ENCODE measurements at places on chromosomes 2 and 18.

- no peak for DNase-seq
Measured at GRCh38 chr18:4599312-4599711, 144.2 kb upstream of the DLGAP1 start.

DNA sequence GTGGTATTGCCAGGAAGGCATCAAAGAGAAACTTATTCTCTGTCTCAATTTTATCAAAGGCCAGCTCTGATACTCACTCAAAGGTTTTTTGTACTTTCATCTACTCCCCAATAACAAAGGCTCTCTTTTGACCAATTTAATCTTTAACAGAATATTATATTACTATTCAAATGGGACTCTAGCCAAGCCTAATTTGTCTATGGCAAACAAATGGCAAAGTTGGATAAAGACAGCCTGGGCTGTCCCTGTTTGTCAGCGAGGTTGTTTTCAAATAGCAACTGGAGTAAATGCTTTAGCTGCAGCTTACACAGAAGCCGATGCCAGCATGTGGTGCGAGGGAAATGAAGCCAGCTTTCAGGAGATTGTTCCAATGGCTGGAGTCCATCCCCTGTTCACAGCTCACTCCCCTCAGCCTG, 80.1 kb upstream of the CTNNA2 start:
- DNase-seq: no peak

DNA sequence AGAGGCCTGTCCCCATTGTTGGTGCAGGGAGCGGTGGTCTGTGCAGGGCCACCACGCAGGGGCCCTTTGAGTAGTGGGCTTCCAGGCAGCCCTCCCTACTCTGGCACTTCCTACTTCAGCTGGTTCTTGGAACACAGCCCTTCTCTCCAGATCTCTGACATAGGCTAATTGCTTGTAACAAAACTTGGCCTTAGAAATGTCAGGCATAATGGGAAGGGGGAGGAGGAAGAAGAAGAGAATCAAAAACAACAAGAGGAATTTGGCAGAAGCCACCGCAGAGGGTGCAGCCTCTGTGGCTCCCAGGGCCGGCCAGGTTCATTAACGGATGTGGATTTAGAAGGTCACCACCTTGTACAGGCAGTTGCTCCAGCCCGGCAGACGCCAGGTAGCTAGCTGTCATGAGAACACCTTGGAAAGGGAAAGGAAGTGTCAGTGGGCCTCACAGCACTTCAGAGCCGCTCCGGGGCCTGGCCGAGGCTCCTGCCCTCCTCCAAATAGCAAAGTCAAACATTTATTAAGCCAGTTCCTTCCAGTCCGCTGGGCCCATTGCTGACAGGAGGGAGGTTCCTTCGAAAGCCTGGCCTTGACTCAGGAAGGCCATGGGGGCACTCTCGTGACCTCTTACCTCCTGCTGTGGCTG, 7.4 kb downstream of the BOD1L2 start:
- no peak for DNase-seq

DNA sequence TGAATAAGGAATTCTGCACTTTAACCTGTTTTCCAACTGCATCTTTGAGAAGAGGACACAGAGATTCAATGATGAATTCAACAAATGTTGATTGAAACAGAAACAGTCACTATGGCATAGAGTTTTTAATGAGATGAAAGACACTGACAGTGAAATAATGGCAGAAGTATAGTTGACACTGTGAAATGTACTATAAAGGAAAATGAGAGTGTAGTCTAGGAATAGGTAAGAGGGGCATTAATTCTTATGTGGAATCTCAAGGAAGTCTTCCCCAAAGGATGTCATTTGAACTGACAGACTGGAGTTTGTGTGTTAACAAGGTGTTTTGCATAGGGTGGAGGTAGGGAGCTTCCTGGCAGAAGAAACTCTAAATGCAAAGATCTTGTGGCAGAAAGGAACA, 566.2 kb downstream of the TDRD15 start:
- DNase-seq: no peak

DNA sequence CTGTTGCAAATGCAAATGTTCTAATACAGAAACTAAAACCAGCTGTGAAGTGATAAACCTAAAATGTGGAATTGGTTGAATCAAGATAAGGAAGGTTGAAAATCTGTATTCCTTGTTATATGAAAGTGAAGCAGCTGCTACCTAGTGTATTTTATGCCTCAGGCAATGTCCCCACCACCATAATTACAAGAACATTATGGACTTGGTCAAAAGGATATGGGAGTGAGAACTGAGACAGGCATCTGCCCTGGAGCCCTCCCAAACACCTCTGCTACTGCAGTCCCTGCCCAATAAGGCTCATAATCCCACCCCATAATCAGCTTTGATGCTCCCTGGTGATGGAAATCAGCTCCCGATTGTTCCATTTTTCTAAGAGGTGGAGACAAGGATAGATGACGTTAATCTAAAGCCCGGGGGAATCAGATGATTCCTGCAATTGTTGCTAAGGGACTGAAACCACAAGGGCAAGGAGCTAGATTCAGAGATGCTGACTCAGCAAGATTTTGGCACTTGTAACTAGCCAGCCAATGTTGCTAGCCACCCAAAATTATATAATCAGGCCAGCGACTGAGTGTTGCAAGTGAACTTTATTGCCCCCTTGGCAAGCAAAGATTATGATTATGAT, 69.5 kb downstream of the EVA1A start:
- no peak for DNase-seq

DNA sequence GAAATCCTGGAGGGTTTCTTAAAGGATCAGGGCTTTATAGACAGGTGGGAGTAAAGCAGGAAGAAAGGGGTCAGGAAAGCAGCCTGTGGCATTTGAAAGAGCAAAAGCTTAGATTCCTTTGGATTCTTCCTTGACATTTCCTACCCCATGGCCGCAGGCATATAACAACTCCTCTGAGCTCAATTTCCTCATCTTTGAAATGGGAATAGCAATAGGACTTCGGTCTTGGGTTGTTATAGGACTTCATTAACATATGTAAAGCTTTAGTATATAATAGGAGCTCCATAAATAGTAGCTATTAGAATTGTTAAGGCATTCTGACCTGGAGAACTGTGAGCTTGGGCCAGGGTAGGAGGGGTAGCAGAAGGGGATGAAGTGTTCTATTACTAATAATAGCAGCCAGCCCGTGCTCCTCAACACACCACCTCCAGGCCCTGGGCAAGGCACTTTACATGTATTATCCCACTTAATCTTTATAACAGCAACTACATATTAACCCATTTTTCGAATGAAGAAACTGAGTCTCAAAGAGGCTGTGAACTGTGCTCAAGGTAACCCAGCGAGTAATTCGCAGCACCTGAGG, 10.6 kb downstream of the ZFP36L2 start:
- DNase-seq: no peak
